ENCODE measurements at places on chromosomes 6 and 20.

DNA sequence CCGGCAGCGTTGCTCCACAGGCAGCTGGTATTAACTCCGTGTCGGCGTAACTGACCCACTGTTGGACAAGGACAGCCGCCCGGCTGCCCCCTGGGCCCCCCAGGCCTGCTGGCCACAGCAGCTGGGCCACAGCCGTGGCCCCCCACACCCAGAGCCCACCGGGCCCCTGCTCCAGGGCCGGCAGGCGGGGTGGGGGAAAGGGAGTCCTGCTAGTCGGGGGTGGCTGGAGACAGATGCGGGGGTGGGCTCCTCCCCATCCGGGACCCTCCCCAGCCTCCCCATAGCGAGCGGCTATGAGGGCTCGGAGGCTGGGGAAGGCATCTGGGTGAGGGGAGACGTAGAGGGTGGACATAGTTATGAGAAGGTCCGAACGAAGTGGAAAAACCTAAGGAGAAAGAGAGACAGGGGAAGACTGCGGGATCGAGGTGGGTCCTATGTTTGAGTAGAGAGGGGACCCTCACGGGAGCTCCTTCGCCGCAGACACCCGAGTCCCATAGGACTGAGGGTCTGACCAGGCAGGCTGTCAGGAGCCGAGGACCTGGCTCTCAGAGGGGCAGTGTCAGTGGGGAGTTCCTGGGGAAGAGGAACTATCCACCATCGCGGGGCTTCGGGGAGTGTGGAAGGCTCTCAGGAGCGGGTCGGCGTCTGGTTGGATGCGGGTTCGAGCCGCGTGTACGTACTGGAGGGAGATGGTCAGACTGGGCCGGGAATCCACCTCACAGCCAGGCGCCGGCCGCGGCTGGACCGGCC lies 511 bp downstream of the VARS1 start:
- no peak for DNase-seq

GRCh38 chr20:51354769-51355319 lies 187.7 kb downstream of the NFATC2 start:
- no peak for DNase-seq

- DNase-seq: no peak
These were observed 74.6 kb upstream of the SLC22A23 start for GRCh38 chr6:3531481-3531880.

- DNase-seq: no peak
These were observed 63.2 kb downstream of the UBR2 start for GRCh38 chr6:42627044-42627443.

GRCh38 chr6:146146836-146147235 lies 118.0 kb downstream of the GRM1 start:
- no peak for DNase-seq

GRCh38 chr20:34629342-34629741 lies 47.5 kb downstream of the PIGU start:
- DNase-seq: no peak

GRCh38 chr20:22775256-22775655 lies 190.9 kb upstream of the FOXA2 start:
- no peak for DNase-seq

DNA sequence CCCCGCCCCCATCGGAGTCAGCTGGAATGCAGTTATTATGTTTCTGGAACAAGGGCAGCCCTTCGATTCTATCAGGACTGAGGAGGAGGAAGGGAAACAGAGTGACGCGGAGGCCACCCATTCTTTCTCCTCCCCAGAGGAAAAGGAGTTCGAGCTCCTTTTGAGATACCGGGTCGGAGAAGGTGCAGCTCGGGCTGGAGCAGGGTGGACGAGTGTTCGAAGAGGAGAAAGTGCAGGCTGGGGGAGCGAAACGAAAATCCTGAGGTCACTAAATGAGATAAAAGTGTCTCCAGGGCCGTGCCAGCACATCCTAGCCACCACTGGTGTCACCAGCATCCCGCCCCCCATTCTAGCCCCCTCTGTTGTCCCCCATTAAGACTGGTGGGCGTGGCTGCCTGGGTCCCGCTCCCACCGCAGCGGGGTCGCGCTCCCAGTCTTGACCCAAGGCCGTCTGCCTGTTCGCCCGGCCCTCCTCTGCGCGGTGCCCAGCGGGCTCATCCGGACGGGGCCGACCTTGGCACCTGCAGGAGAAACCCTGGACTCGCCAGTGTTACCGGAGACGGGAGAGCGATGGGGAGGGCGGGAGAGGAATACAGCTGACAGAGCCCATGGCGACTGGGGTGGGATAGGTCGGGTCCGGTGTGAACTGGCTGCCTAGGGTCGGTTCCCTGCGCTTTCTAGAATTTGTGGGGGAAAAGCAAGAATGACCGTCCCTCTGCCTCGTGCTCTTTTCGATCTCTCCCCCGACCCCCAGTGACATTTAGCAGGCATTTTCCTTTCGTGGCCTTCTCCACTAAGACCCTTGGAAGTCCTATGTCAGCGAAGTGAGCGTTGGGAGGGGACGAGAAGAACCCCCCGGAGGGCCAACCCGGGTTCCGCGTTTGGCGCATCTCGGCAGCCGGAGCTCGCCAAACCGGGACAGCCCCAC lies 16.2 kb downstream of the FOXA2 start:
- DNase-seq: no peak

- no peak for DNase-seq
These were observed 81.3 kb upstream of the NT5E start for GRCh38 chr6:85368631-85369030.

DNA sequence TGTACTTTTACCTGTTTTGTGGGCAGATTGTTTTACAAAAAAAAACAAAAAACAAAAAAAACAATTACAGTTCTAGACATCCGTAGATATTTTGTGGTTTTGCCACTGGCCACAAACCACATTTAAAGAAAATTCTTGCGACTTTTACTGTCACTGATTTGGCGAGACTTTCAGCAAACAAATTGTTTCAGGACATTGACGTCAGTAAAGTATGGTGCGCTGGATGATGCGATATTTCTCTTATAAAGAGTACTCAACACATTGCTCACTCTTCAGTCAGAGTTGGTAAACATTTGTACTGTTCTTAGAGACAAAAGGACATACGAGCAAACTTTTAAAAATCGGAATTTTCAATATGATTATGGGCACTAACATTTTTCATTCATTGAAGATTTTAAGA lies 229.8 kb downstream of the HAO1 start:
- DNase-seq: no peak

- DNase-seq: no peak
These were observed 116.5 kb upstream of the BMP2 start for GRCh38 chr20:6651016-6651415.

GRCh38 chr6:106901062-106901461 lies 73.5 kb downstream of the CD24 start:
- DNase-seq: no peak

DNA sequence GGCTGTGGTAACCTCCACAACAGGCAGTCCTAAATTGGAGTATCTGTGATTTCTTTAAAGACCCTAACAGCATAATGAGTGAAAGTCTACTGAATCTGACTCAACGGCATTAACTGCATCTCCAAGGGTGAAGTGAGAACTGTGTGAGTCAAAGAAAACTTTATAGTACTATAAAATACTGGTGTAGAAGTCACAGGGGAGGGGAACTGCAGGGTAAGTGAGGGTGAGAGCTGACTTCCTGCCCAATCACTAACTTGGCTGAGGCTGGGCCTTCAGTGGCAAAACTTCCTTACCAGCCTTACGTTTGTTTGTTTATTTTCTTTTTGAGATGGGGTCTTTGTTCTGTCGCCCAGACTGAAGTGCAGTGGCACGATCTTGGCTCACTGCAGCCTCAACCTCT lies 109.8 kb downstream of the PTPRK start:
- DNase-seq: no peak

DNA sequence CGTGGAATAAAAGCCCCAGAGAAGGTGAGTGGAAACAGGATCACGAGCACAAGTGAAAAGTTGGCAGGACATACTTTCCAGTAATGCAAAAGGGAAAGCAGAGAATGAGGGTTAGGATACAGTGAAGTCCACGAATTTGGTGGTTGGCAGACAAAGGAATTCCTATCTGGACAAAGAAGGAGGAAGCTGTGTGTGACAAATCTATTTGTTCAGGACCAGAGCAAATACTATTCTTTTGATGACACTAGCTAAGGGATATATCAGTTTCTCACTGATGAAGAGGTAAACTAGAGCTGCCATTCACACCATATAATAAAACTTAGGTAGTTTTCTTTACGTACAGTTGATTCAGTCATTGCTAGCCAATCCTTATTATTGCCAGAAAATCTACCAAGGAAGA lies 156.8 kb upstream of the GRIK2 start:
- no peak for DNase-seq

- no peak for DNase-seq
These were observed 641 bp downstream of the DBNDD2 start for GRCh38 chr20:45408646-45409213.

- DNase-seq: no peak
These were observed 1035.3 kb upstream of the GJE1 start for GRCh38 chr6:141097471-141097870.

DNA sequence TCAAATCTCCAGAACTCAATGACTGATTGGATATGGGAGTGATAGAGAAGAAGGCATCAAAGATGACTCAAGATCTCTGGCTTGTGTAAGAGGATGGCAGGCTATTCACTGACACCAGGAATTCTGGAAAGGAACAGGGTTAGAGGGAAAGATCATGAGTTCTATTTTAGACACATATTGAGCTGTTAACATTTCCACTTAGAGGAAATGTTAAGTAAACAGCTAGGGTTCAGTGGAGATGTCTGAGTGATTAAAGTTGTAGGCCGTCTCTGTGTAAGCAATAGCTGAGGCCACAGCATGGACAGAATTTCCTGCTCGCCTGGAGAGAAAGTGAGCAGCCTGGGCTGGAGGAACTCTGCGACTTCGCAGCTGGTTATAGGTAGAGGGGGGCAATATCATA lies 21.0 kb downstream of the ZC3H12D start:
- DNase-seq: no peak

- DNase-seq: no peak
These were observed 750.3 kb downstream of the CBLN4 start for GRCh38 chr20:55255016-55255415.

GRCh38 chr6:159557031-159557430 lies 136.0 kb downstream of the SOD2 start:
- no peak for DNase-seq

DNA sequence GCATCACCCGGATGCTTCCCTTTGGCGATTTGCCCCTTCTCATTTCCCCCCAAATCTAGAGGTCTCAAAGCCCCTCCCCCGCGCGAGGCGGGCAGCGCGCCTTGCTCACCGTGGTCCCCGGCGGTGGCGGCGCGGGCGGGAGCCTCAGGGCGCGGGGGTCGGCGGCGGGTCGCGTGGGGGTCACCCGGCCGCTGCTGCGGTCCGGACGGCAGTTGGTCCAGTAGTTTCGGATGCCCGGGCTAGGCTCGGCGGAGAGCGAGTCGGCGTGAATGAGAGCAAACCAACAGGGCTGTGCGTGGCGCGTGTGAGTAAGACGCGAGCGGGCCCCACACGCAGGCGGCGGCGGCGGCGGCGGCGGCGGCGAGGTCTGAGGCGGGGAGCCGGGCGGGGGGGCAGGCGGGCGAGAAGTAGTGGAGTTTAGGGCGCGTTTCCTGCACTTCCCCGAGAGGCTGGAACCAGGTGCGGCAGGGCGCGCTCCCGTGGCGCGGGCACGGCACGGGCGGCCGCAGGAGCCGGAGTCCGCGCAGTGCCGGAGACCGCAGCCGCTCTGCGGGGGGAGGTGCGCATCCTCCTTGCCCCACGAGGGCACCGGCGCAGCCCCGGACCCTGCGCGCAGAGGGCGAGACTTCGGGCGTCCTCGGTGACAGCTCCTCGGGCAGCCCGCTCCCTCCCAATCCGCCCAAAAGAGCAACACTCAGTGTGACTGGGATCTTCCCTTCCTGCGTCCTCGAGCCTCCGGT lies 567 bp downstream of the HS3ST5 start:
- no peak for DNase-seq

DNA sequence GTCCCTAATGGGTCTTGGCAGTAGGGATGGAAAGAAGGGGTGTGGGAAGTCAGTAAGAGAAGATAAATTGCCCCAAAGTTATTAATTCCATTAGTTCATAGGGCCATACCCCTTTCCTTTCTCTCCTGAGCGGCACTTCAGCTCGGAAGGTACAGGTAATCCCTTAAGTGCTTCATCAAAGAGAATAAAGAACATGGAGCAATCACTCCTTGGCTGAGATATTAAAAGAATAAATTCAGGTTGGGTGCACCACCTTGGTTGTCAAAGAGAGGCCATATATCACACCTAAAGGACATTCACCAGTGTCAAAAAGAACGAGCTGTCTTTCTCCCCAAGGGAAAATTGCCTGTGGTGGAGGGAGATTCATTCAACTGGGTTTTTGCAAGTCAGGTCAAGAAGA lies 87.5 kb downstream of the EDN3 start:
- no peak for DNase-seq

GRCh38 chr6:166683477-166683876 lies 56.4 kb upstream of the RPS6KA2 start:
- DNase-seq: no peak

- no peak for DNase-seq
These were observed 78.7 kb downstream of the CDH26 start for GRCh38 chr20:60036746-60037499.

GRCh38 chr20:22763257-22763906 lies 179.0 kb upstream of the FOXA2 start:
- DNase-seq: no peak

DNA sequence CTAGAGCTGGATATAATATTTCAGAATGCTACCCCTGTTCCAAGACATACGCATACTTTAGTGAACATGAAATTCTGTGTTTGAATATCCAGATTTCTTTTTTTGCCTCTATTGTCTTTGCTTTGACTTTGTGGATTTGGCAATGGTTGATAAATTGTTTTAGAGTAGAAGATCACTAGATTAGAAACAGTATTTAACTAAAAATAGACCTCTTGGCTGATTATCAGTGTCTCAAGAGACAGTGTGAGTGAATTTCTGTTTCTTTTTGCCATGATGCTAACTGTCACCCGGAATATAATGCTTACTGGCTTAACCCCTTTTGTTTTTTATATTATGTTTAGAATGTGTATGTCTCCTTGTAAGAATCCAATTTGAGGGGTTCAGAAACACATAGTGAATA lies 102.5 kb downstream of the PLCB1 start:
- no peak for DNase-seq

- no peak for DNase-seq
These were observed 10.3 kb upstream of the BRPF3 start for GRCh38 chr6:36186199-36186598.
